ENCODE measurements at places on chromosomes 12 and 14. TPM values are rescaled to one million over a fixed set of nuclear protein-coding genes. Genes with fewer than 3 reads are reported as not detected.

- DNase-seq: no peak
Measured at GRCh38 chr14:25349269-25349668, 299.3 kb upstream of the STXBP6 start.

PHC1 gene
- 34.2 TPM for polyA plus RNA-seq

- no peak for DNase-seq
Measured at GRCh38 chr12:117321572-117321971, 39.9 kb downstream of the NOS1 start.

ACTR10 gene
- 68.1 TPM for polyA plus RNA-seq

Data from large intestine (tissue), 12 donors.